ENCODE measurements at places on chromosomes 13 and 19. TPM values are rescaled to one million over a fixed set of nuclear protein-coding genes. Genes with fewer than 3 reads are reported as not detected.

The SPTBN4 gene
- polyA plus RNA-seq, result 1.6 TPM

- DNase-seq, result no peak
Observed at GRCh38 chr19:13154241-13154778, 4.1 kb downstream of the IER2 start.

GRCh38 chr19:42487798-42488178, 40.5 kb downstream of the CEACAM1 start:
- DNase-seq, result no peak

The NLRP7 gene
- polyA plus RNA-seq, result not detected

DNA sequence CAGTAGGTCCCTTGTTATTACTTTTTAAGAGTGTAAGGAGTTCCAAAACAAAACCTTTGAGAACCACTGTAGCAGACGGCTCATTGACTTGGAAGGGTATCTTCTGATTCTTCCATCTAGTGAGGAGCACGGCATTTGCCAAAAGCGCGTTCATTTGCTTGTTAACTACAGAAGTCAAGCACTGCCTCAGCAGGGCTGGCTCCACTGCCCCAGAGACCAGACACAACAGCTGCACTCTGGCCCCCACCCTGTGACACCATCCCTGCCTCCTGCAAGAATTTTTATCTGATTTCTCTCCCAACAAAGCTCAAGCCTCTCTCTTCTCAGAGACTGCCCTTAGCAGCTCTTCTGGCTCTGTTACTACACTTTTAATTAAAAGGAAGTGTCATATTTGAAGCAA, 20.7 kb upstream of the XPO4 start:
- DNase-seq, result no peak

DNA sequence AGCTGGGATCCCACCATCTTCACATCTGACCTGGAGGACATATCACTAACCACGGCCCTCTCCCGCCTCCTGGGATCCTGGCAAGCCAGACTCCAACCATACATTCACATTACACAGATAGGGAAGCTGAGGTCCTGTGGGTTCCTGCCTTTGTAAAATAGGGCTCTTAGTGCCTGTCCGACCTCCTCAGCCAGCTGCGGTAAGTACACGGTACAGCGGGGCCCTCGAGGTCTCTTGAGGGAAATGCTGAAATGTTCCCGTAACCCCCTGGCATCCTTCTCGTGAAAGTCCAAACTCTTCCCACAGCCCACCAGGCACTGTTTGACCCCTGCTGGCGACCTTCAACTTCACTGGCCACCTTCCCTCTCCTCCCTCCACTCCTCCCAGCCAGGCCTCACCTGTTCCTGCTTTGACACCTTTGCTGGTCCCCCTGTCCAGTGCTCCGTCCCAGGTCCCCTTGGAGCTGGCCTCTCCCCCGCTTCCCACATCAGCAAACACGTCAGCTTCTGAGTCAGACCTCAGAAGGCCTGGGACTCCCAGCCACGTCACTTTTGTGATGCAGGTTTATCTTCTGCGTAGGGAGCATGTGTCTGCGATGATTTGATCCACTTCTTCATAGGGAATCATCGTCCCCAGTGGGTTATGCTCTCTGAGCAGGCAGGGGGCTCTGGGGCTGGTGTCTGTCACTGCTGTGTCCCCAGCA, 8.8 kb upstream of the GNG7 start:
- no peak for DNase-seq

DNA sequence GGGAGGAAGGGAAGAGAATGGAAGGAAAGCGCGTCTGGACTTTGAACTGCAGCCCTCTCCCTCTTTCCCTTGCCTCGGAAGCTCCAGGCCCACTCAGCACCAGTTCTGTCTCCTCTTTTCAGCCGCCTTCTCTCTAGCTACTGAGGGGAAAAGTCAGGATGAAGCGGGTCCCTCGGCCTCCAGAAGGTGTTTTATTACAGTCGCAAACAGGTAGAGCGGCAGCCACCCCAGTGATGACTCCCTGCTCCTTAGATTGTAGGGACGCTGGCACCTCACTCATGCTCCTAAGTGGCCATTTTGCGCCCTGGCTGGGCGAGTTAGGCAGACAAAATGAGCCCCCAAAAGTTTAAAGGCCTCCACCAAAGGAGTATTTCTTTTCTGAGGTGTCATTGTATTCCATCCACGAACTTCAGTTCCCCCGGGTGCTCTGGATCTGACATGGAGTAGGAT, 954 bp upstream of the STK24 start:
- no peak for DNase-seq

- no peak for DNase-seq
Observed at GRCh38 chr13:52983836-52984235, 44.8 kb upstream of the OLFM4 start.

DNA sequence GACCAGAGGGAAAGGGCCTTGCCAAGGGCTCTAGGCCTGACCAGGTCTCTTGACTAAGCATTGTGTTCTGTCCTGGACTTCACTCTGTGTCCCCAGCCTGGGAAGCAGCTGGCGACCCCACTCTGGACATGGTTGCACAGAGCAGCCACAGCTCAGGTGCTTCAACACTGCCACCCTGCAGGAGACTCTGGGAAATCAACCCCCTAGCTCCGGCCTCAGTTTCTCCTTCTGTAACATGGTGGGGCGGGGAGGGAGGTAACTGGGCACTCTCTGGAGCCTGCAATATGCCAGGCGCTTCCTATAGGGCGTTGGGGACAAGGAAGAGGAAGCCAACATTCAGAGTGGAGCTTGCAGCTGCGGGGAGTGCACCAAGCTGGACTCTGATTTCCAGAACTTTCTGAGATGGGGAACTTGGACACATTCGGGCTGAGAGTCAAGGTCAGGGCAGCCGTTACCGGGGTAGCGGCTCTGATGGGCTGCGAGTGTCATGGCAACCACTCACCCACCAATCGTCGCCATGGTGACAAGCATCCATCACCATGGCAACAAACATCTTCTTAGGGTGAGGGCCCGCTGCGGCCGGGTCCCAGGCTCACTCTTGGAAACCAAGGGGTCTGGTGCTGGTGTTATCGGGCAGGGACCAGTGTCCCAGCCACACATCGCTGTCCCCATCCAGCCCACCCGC, 12.8 kb downstream of the F2RL3 start:
- DNase-seq, result no peak

The ZNF737 gene
- 29.1 TPM for polyA plus RNA-seq

GRCh38 chr13:44129418-44129817, 244.2 kb upstream of the SERP2 start:
- DNase-seq, result no peak

DNA sequence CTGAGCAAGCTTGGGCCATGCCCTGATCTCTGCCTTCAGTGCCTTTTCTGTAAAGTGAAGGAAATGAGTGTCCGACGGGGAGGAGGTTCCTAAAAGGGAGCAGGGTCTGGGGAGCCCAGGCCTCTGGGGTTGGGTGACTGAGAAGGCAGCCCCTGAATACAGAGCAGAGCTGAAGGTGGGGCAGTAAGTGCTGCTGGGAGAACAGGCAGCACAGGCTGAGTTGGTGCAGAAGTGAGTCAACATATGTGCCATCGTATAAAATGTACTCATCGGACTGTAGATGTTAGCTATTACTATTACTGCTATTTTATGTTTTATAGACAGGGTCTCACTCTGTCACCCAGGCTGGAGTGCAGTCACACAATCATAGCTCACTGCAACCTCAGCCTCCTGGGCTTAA, 1.0 kb upstream of the HAMP start:
- DNase-seq, result no peak

DNA sequence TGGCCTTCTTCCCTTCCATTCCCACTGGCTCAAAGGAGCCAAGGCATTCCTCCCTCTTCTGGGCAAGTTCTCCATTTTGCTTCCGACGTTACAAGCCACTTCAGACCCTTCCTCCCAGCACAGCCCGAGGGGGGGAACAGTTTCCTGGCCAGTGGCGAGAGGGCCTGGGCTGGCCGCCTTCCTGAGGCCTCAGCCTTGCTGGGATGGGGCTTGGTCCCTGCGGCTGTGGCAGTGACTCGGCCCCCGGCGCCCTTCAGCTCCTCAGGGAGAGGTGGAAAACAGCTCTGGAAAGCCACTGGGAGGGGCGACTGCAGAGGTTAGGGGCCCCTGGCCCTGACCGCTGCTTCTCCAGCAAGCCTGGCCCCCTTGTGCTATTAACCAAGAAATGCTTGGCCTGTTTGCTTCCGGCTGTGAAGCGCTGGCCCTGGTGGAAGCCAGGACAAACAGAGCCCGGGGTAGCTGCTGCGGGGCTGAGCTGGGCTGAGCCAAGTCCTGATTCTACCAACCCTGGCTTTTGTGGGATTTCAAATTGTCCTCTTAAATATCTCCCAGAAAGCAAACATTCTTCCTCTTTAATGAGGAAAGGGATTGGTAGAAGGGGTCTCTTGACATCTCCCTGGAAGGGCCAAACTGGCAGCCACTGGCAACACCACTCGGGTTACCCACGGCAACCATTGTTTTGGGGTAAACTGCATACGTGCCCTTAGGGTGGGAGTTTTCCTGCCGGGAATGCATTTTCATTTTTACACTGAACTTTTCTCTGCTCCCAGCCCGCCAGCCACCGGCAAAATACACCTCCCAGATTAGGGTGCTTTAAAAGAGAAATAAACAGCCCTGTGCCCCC, 38.7 kb downstream of the C13orf46 start:
- peak; percentile 31 for DNase-seq

GRCh38 chr13:87356314-87356713, 314.9 kb upstream of the SLITRK5 start:
- no peak for DNase-seq

The ZNF850 gene
- polyA plus RNA-seq, result 3.9 TPM

DNA sequence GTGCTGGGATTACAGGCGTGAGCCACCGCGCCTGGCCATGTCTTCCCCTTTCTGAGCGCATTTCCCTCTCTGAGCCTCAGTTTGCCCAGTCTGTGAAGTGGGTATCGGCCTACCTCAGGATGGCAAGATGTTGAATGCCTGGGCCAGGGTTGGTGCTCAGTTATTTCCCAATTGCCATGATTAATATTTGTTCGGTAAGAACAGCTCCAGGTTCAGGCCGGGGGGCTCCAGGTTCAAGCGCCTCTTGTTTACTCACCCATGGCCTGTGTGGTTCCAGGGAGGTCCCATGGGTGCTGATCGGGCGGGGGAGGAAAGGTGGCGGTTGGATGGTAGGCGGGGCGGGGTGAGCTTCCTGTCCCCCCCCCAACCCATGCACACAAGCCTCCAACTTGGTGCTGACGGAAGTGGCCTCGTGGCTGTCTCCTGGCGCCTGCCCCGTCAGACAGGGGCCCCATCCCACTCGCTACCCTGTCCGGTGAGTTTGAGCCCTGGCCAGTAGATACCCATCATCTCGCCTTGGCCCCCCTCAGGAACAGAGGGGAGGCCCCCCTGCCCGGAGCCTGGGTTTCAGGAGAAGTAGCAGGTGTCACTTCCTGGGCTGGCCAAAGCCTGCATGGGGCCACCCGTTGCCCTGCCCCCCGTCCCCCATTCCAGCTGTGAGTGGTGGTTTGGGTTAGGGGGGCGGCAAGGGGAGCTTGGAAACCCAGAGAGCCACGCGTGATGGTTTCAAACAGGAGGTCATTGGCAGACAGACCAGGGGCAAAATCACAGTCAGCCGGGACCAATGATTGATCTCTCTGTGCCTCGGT, at the start of gene FCHO1:
TSS of gene FCHO1 (plus strand) at position 375 of the 809 bp plus-strand sequence. CDS start 3,688 bp downstream, outside the sequence.
- no peak for DNase-seq

- DNase-seq, result no peak
Observed at GRCh38 chr13:73173279-73173811, 114.5 kb downstream of the KLF5 start.

DNA sequence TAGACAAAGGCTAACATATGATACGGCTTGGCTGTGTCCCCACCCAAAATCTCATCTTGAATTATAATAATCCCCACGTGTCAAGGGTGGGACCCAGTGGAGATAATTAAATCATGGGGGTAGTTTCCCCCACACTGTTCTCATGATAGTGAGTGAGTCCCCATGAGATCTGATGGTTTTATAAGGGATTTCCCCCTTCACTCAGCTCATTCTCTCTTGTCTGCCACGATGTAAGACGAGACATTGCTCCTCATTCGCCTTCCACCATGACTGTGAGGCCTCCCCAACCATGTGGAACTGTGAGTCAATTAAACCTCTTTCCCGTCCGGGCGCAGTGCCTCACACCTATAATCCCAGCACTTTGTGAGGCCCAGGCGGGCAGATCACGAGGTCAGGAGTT, 143.5 kb downstream of the RXFP2 start:
- DNase-seq, result no peak

The CEACAM3 gene
- polyA plus RNA-seq, result 0.15 TPM

DNA sequence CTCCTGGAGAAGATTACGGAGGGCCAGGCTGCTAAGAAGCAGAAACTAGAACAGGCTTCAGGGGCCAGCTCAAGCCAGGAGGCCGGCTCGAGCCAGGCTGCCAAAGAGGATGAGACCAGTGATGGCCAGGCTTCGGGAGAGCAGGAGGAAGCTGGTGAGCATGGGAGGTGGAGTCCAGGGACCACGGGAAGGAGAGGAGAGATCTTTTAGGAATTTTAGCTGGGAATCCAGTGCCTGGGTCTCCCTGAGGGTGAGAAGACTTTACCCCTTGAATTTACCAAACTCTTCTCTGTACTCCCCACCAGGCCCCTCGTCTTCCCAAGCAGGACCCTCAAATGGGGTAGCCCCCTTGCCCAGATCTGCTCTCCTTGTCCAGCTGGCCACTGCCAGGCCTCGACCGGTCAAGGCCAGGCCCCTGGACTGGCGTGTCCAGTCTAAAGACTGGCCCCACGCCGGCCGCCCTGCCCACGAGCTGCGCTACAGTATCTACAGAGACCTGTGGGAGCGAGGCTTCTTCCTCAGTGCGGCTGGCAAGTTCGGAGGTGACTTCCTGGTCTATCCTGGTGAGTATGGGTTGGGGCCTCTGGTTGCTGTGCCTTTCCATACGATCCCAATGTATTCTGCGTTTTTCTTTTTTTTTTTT, 824 bp downstream of the TSEN34 start:
- DNase-seq, result no peak

GRCh38 chr19:2040647-2041432, 10.2 kb downstream of the MKNK2 start:
- no peak for DNase-seq

GRCh38 chr19:1251330-1252220, 3.2 kb downstream of the MIDN start:
- no peak for DNase-seq

DNA sequence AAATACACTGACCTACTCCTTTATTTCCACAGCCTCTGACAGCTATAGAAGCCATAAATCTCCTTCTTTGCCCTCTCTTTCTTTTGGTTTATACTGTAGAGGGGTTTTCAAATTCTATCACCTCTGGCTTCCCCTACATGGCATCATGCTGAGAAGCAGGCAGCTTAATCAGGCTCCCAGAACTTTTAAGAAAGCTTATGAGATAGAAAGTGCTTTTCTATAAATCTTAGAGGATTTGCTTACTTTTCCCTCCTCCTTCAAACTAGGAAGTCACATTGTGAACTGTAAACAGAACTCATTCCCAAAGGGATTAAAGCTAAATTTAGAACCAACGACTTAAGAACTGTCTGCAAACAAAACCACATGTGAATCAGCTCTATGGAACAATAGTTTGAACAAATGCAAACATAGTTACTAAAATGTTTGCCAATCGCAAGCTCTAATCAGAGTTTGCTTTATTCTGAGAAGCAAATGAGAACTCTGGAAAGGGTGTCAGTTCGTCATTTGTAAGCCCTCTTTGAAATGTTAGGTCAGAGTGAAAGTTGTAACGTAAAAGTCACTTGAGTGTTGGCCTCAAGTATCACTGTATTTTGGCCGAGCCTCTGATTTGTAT, 344.1 kb downstream of the RFC3 start:
- DNase-seq, result peak; percentile 65

Data from renal cortex interstitium (tissue), 15 donors.